ENCODE measurements at places on chromosomes 3 and 15.

DNA sequence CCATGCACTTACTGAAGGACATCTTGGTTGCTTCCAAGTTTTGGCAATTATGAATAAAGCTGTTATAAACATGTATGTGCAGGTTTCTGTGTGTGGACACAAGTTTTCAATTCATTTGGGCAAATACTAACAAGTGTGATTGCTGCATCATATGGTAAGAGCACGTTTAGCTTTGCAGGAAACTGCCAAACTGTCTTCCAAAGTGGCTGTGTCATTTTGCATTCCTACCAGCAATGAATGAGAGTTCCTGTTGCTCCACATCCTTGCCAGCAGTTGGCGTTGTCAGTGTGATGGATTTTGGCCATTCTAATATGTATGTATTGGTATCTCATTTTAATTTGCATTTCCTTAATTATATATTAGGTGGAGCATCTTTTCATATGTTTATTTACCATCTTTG is 280.1 kb downstream of the SV2B start:
- DNase-seq: no peak

DNA sequence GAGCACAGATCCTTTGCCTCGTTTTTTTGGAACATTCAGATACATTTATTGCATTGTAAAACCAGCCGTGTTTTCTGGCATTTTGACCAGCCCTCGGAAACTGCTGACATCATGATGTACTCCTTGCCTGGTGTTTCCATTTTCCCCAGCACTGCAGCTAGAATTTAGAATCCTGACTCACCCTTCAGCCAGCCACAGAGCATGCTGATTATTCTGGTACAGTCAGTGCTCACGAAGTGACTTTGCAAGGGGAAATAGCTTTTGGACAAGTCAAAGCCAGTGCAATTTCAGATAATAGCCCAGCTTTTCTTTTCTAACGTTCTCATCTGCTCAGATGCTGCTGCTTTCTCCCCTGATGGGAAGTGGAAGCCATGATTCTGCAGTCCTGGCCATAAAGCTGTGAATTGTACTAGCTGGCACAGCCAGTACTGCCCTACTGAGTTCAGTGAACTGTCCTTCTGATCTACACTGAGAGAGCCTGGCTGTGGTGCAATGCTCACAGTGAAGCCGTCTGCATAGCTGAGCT is 12.1 kb upstream of the CNBP start:
- DNase-seq: no peak

- no peak for DNase-seq
Measured at GRCh38 chr3:172903642-172904320, 153.3 kb downstream of the ECT2 start.

DNA sequence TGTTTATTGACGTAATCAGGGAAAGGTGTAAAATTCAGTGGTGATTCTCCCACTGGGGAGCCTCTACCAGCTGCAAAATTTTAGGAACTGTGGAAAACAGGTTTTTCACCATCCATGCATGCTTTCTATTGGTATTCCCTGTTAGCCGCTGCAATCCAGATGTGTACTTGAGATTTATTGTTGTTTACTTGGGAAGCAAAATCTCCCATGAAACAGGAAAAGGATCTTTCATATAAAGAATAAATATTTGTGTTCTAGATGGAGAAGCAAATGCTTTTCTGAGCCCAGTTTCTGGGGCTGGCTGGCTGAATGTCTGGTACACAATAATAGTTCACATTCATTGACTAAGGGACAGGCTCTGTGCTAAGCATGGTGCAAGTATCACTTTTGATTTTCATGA is 144.6 kb upstream of the RASGRP1 start:
- no peak for DNase-seq

DNA sequence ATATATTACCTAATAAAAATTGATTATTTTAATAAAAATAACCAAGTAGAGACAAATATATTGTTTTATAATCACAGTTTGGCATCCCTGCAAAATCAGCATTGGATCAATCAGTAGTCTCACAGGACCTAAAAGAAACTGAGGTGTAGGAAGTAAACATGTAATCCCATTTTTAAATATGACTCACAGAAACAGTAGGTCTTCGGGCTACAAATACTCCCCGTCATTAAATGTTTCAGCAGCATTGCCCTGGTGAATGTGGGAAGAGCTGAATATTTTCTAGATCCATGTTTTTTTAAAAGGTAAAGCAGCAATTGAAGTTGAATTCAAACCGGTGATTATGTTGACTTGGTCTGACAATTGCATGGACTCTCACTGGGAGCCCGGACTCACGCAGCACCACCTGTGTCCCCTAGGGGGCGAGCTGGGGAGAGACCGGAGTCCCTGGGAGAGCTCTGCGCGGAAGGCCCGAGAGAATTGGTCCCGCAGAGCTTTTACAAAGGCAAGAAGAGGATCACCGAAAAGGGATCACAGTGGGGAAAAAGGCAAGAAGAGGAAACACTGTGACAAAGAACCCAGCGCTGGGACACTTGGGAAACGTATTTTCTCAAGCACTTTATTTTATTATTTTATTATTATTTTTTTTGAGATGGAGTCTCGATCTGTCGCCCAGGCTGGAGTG is 17.2 kb upstream of the USP3 start:
- DNase-seq: peak; percentile 89

DNA sequence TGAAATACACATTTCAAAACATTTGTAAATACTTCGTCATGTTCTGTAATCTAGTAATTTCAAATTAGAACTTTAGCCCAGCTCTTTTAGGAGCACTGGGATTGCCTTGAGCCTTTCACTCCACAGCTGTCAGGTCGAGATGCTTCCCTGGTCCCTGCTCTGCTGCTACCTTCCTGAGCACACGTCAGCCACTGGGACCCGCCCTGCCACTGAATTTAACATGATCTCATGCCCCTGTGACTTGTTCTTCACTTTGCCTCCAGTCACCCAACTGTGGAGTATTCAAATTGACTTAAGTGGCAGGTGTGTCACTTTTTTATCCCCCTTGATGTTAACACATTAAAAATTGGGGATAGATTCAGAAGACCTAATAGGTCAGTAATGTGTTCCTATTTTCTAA is 3.3 kb downstream of the ARRDC4 start:
- no peak for DNase-seq

DNA sequence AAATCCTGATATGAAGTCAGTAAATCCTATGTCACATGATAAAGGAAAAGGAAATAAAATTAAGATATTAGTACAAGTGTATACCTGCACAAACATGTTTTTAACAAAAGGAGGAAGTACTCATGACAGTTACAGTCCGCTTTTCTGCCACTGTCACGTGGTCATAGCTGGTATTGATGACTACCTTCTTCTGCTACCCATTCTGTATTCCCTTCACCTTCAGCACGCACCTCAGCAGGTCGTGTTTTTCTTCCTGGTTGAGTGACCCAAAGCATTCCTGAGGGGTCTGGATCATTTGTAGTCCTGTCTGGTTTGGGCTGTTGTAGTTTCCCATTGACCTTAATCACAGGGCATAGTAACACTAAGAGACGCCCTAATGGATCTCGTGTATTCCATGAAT is 35.3 kb upstream of the P2RY12 start:
- no peak for DNase-seq

- peak; percentile 50 for DNase-seq
Measured at GRCh38 chr3:186515125-186515524, 29.1 kb downstream of the CRYGS start.

DNA sequence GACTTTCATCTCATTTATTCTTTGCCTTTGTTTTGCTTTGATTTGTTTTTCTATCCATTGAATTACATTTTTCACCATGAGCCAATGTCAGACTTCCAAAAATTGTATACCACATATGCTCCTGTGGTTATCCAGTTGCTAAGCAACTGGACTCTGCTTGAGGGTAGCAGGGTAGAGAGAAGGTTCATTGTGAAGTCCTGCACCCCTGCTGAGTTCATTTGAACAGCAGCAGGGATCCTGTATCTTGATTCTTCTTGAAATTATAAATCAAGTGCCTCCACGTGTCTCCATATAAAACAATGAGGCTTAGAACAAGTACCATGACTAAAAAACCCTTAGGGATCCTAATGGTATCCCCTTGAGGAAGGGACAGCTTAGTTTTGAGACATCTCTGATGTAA is 449.3 kb downstream of the ROBO2 start:
- DNase-seq: no peak

DNA sequence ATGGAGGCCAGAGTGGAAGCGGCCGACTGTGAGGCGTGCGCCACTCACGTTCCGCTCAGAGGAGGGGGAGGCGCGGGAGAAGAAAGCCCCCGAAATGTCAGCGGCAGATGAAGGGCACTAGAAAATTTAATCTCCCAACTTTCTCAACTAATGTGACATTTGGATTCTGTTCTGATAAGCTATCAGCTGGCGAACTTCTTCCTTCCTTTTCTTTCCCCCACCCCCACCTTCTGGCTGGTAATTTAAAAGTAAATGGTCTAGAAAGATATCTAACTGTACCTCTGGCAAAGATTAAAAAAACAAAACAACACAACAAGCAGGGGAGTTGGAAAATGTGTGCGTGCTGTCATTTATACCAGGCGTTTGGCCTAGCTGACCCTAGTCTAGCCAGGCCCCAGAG is 26.4 kb upstream of the TMEM115 start:
- no peak for DNase-seq

- DNase-seq: no peak
Measured at GRCh38 chr3:178517665-178518334, 18.4 kb upstream of the KCNMB2 start.

GRCh38 chr3:184741259-184741556 is 29.3 kb upstream of the MAGEF1 start:
- no peak for DNase-seq

DNA sequence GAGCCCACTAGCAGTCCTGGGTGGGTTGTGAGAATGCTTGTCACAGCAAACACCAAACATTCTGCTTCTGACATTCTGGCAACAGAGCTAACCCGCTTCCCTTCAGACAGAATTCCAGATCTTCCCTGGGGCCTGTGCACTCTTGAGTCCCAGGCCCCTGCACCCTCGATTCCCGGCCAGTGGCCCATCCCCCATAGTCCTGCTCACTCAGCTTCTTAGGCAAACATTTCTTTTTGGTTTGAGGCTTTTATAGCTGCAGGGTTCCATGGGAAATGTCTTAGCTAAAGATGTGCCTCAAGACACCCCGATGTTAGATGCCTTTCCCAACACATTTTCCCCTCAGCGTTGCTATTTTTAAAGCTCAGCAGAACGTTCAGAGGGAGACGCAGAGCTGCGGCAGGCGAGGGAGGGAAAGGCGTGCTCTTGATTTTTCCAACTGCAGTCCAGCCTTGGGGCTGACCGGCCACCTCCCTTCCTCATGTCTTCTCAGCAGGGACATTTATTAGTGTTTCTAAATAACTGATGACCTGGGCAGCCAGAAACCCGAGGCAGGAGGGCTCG is 35.2 kb downstream of the ABTB1 start:
- no peak for DNase-seq

GRCh38 chr3:138825336-138825735 is 9.4 kb downstream of the PIK3CB start:
- DNase-seq: no peak

DNA sequence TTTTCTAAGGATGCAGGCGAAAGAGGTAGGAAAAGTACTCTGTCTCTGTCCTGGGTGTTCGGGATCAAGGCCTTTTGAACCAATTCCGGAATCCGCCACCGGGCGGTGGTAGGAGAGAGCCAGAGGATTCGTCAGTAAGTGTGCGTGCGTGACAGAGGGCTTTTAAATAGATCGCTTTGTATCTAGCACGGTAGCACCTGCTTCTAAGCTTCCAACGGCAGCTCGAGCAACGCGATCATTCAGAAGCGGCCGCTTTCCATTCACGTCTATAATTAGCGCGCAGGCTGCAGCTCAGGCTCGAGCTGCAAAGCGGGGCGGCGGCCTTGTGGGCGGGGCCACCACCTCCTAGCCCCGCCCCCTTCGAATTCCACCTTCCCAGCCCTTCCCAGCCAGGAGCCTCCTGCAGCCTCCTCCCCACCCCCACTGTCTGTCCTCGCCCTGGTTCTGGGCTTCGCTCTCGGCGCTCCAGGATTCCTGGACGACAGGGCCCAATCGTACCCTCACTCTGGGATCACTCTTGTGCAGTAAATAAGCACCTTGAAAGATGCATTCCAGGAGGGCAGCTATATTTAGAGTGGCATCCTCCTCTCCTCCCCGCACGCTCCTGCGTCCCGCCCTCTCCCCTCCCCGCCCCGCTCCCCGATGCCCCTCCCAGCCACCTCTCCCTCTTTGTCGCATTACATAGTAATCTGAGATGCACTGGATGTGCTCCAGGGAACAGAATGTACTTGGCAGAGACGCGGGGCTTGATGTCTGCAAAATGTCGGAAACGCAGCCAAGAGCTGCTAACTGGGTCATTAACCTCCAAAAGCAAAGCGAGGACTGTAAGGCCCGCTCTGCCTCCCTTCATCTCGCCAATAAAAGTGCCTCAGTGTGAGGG is 224.1 kb upstream of the TPRG1 start:
- no peak for DNase-seq

GRCh38 chr15:68330901-68331300 is 53.4 kb downstream of the FEM1B start:
- DNase-seq: no peak

GRCh38 chr3:3065876-3066275 is 44.3 kb downstream of the IL5RA start:
- DNase-seq: no peak

- DNase-seq: no peak
Measured at GRCh38 chr15:85694091-85694490, 100.6 kb downstream of the KLHL25 start.

DNA sequence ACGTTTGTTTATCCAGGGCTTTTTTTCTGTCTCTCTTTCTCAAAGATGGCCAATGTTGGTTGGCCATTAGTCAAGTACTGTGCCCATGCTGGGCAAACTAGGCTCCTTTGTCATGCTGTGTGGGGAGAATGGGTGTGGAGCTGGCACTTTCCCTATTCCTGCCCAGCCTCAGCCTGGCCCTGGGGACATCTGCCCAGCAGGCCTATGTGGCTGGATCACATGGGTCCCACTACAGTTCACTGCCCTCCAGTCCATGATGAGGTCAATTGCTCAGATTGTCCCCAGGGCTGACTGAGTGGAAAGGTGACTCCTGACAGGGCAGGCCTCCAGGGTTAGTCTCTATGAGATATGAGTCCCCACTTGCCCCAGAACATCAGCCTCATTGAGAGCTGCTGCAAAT is 54.4 kb upstream of the HERC1 start:
- no peak for DNase-seq

- peak; percentile 16 for DNase-seq
Measured at GRCh38 chr3:149393345-149394160, 16.1 kb upstream of the TM4SF1 start.

DNA sequence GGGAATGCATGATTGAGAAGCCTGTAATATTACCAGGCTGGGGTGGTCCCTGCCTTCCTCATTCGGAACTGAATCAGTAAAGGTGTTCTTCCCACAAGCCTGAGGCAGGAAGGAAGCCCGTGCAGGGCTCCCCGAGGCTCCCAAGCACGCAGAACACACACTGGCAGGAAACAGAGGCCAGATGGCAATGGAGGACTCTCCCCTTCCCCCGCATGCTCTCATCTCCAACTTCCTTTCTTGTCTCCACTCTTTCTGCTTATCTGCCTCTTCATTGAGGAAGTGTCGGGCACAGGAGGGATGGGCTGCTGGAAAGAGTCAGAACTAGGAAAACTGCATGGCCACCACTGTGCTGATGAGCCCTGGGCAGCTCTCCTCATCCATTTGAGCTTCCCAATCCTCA is 123.5 kb downstream of the NUP210 start:
- no peak for DNase-seq

Measured in CD4-positive, alpha-beta T cell treated with Interleukin-4 for 1 hour (primary cell).